ENCODE measurements at places on chromosomes 2 and 18. TPM values are rescaled to one million over a fixed set of nuclear protein-coding genes. Genes with fewer than 3 reads are reported as not detected.

GRCh38 chr18:62370366-62370765 is 45.3 kb downstream of the TNFRSF11A start:
- DNase-seq, result no peak

DNA sequence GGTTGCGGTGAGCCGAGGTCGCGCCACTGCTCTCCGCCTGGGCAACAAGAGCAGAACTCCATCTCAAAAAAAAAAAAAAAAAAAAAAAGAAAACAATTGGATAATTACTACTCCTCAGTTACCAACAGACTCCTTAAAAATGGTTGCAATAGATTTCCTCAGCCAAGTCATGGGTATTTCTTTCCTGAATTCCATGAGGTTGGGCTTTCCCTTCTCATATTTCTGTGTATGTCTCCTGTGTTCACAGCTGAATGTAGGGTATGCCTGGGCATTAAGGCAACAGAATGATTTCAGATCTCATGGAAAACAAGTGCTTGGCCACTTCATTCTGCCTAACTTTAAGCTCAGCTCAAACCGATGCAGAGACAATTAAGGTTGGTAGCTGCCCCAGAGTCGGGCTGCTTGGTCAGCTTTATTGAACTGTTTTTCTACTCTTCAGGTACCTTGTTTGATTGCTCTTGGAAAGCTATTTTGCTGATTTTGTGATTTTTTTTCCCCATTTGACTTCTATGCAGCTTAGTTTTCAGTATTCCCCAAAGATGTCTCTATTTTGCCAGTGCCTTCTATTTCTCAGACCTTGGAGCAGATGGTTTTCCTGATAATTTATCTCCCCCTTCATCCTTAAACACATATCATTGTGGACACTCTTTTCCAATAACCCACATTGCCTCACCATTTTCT is 24.8 kb downstream of the KIF5C start:
- DNase-seq, result no peak

- peak; percentile 98 for DNase-seq
Observed at GRCh38 chr2:113225263-113226259, 51.8 kb downstream of the PSD4 start.

DNA sequence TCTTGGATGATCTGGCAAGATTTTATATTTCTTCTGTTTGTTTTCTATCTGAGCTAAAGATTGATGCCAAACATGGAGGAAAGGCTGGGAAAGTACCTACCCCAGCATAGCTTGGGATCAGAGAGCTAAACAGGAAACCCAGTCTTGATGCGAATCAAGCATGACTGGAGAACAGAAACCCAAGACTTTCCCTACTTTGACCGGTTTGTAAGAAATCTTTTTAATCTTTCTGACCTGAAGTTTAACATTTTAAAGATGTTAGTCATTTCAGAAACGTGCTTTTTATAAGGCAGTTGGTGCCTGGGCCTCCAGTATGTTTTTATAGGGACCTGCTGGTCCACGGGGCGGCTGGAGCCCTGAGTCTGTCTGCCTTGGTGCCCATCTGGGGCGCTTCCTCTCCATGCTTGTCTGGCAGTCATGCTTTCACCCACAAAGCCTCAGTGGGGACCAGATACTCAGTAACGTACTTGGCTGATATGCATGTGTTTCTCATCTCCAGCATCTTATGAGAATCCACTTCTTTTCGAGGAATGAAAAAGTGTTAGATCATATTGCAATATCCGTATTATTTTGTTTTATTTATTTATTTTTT is 266.5 kb downstream of the PTGR3 start:
- peak; percentile 54 for DNase-seq

DNA sequence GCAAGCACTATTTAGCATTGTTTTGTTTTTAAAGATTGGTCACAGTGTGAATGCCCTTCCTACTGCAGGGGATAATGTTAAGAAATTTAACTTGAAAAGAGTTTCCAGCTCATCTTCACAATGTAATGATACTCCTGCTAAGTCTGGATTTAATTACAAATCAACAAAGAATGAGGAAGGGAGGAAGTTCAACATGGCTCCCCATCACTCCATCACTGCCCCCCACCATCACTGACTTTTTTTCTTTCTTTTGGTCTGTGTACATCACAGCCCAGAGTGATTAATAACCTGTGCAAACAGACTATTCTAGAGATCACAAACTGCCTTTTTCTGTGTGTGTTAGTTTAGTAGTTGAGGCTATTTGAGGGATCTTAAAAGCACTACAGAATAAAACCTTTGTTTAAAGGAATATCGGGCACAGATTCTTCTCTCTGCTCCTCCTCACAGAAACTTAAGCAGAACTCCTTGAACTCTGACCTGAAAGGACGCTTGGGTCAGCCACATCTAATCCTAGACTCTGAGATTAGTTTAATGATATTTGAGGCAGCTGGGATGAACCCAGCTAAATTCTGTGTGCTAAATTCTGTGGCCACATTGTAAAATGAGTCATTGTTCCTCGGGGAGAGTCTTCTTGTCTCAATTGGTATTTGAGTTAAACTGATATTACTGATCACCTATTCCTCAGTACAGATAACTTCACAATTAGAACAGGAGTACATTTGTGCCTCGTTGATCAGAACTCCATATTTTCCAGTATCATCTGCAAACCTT is 47.8 kb downstream of the SATB2 start:
- DNase-seq, result no peak

DNA sequence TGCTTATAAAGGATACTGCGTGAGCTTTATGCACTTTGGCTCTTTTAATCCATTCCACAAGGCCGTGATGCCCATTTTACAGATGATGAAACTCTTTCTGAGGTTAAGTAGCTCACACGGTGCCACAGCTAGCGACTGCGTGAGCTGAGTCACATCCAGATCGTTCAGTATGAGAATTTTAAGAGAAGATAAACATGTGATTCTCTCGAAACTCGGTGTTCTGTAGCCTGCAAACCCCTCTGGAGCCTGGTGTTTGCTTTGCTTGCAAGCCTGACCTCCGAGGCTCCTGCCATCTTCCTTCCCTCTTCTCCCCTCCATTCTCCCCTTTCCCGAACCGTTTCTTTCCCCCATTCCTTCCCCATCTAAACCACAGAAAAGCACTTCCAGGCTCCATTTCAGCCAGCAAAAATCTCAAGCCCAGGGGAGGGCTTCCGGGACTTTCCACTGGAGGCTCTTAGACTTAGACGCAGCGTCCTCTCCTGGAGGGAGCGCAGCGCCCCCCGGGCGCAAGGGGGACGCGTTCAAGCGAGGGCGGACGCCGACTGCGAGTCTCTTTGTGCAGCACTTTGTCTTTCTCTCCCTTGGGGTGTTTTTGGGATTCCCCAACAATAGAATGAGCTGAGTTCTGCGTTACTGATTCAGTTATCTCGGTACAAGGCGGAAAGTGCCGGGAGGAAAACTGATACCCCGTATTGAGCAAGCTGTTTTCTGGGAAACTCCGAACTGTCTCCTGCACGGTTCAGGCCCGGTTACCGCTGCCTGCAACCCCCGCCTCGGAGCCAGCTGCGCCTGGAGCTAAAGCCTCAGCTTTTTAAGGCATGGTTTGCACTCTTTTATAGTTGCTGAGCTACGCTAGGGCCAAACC is 38.0 kb downstream of the CYP1B1 start:
- peak; percentile 44 for DNase-seq

DNA sequence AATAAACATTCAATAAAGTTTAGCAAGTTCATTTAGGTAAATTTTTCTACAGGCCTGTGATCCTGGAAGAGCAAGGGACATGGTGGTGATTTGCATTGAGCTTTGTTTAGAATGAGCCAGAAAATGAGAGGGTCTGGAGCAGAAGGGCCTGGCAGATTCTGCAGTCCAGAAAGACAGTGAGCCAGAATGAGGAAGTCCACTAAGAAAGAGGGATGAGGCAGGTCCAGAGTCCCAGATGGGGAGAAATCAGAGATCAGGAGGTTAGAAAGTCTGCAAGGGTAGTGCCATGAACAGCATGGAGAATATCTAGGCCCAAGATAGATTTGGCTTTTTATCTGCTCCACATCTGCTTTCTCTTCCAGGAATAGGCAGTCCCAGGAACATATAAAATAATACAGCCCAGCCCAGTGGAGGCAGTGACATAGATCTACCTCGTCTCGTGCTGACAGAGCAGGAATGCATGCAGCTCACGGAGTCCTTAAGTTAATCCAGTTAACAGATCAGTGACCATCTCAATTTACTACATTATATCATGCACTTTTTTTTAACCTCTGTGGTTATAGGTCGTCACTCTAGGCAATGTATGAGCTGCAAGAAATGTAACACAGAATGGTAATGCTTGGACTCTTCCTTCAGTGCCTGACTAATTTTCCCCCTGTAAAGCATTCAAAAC is 429.0 kb downstream of the SUCLG1 start:
- DNase-seq, result no peak

- no peak for DNase-seq
Observed at GRCh38 chr2:3785220-3785889, 82.0 kb downstream of the DCDC2C start.

DNA sequence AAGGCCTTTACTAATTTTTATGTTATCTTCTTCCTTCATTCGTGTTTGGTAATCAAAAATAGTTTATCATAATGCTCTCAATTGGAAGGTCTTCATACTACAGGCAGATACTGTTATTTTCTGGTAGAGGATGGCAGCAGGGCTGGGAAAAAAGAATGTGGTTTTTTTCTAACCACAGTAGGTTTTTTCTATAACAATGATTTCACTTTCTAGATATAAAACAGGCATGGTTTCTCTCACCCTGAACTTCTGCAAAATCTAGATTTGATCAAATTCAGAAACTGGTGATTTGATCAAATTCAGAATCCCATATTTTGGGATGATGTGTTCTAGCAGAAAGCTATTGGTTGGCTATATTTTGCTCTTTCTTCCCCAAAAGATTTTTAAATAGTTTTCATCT is 27.6 kb downstream of the BCL11A start:
- DNase-seq, result no peak

GRCh38 chr2:120401275-120402066 is 55.5 kb downstream of the INHBB start:
- DNase-seq, result no peak

GRCh38 chr2:133434959-133435668 is 133.1 kb downstream of the NCKAP5 start:
- DNase-seq, result peak; percentile 89

GRCh38 chr2:128311755-128312341 is 6.8 kb downstream of the HS6ST1 start:
- no peak for DNase-seq

DNA sequence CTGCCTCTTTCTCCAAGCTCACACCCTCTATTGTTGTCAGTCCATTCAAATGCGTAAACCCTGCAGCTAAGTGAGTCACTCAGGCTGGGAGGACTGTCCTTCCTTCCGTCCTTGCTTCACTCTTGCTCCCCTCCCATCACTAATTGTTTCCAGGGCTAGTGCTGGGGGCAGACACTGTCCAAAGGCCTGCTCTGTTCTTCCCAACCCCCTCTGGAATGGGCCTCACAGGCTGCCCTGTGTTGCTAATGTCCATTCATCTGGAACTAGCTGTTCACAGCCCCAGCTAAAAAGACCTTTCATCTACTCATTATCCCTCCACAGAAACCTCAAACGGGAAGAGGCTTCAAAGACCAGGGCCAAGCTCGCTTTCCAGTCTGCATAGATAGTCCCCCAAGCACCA is 31.9 kb upstream of the NRP2 start:
- DNase-seq, result peak; percentile 95

Gene MBD1
- total RNA-seq, result 32.6 TPM

Gene LCT
- not detected for total RNA-seq

Gene FARP2
- total RNA-seq, result 51.6 TPM

Gene INHA
- not detected for total RNA-seq

Gene FSHR
- 0.05 TPM for total RNA-seq
